ENCODE measurements at places on chromosomes 6 and 20.

- DNase-seq, result no peak
Observed at GRCh38 chr6:108921547-108922361, 73.5 kb downstream of the ARMC2 start.

- DNase-seq, result no peak
Observed at GRCh38 chr6:44664716-44665115, 277.2 kb downstream of the CDC5L start.

- DNase-seq, result no peak
Observed at GRCh38 chr6:147738516-147739162, 230.1 kb downstream of the SAMD5 start.

DNA sequence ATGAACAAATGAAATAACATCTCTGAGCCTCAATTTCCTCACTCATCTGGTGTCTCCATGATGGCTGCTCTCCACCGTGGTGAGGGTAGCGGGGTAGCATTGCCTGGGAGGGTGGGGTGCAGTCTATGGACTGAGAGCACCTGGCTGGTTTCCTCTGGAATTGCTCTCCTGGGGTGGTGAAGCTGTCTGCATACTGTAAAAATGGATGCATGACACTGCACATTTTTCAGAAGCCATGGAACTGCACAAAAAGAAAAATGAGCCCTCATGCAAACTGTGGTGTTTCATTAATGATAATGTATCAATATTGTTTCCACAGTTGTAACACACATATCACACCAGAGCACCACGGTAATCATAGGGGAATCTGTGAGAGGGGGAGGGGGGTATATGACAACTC, 12.1 kb upstream of the ITPR3 start:
- no peak for DNase-seq

DNA sequence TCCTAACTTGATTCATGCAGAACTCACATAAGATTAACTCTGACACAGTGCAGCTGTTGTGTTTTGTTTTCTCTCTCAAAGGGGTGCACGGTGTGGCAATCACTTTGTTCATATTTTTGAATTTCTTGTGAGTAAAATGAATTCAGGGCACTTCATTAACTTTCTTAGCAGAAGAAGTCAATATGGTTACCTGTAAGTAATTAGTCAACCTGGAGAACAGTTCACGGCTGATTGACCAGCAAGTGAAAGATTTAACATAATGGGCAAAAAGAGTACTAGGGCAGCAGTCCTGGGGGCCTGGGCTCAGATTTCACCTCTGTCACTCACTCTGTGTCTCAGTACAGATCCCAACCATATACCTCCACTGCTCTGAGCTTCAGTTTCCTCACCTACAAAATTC, 102.4 kb upstream of the SPTLC3 start:
- no peak for DNase-seq
